ENCODE measurements at places on chromosomes 12 and 14. TPM values are rescaled to one million over a fixed set of nuclear protein-coding genes. Genes with fewer than 3 reads are reported as not detected.

DNA sequence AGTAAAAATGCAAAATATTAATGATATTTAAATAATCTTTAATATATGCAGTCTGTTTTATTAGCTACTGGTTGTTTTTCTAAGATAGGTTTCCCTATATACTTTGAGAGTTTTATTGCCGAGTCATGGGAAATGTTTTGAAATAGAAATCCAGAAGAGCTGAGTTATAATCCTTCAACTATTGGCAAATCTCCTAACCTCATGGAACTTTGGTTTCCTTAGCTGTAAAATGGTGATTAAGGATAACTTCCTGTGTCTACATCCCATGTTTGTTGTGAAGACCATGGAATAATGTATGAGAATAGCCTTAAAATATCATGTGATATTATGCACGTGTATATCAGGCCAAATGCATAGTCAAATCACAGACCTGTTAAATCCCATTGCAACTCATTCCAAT is 51.0 kb downstream of the UNC79 start:
- no peak for DNase-seq

GRCh38 chr12:105024928-105025327 is 38.8 kb downstream of the NOPCHAP1 start:
- no peak for DNase-seq

DNA sequence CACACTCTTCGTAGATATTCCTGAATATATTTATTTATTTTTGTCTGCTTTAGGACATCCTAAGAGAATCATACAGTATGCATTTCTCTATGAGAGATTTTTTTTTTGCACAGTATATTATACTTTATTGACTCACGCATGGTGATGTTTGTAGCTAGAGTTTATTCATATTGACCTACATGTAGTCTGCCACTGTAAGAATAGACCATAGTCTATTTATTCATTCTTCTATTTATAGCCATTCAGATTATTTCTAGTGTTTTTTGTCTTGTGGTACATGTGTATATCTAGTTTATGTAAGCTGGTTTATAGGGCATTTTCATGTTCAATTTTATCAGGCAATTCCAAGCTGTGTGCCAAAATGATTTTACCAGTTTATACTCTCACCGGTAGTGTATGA is 45.2 kb downstream of the PCNX1 start:
- DNase-seq = no peak

GRCh38 chr14:59254146-59254910 is 65.9 kb downstream of the DAAM1 start:
- no peak for DNase-seq

GRCh38 chr12:101957252-101957959 is 80.0 kb downstream of the DRAM1 start:
- DNase-seq = no peak

The VRTN gene
- not detected for total RNA-seq

DNA sequence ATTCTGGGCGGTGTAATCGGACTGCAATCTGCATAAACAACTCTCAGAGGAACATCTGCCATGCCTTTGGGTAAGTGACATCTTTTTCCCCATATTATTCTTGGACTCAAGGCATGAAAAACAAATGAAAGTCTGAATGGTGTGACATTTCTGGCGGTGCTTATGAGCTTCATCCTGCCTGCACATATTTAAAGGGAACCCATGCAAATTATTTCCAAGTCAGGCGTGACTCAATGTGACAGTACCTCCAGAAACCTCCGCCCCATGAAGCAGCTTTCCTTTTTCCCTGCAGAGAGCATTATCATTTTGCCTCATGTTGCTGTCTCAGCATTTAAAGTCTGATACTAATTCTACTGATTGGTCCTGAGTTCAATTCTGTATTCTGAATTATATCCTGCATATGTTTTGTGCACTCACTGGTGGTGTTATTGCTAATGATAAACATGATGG is 585.4 kb downstream of the SNAPC1 start:
- DNase-seq = no peak

- DNase-seq = no peak
Measured at GRCh38 chr14:27672047-27672446, 1074.2 kb upstream of the NOVA1 start.

The TEX52 gene
- total RNA-seq = not detected

- no peak for DNase-seq
Measured at GRCh38 chr12:27013611-27014084, 536 bp downstream of the TM7SF3 start.

DNA sequence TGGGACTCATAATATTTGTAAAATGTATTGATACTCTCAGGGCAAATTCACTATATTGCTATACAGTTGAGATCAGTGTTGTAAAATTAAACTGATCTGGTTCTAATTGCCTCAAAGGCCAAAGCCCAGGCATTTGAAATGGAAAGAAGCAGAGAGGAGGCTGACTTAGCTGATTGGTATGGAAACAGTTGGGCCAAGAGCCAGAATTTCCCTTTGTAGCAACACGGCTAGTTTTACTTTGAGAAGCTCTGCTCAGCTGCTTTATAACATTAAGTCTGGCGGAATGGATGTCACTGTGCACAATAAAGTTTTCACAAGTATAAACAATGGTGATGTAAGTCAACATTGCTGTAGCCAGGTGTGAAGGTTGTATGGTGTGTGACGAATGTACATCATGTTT is 186.4 kb downstream of the MSRB3 start:
- DNase-seq = no peak

The OR4K13 gene
- not detected for total RNA-seq

The ZNF385A gene
- 4.0 TPM for total RNA-seq
